NCI-H2081 (cell line): ENCODE measurements at places on chromosomes 13 and 19.

DNA sequence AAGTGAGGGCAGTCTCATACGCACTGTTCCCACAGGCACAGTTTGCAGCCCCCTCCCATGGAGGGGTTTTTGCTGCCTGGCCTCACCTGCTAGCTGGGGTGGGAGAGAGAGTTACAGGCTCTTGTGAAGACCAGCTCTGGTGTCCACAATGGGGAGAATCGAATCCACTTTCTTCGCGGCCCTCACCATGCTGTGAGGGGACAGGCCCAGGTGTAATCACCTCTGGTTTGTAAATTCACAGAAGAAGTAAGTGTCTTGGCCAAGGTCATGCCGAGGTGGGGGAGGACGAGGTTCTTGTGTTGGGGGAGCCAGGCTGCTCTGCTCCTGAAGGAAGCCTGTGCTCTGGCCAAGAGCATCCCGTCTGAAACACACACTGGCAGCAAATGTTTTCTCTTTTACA is 39.5 kb downstream of the TEX29 start:
- DNase-seq, result no peak

DNA sequence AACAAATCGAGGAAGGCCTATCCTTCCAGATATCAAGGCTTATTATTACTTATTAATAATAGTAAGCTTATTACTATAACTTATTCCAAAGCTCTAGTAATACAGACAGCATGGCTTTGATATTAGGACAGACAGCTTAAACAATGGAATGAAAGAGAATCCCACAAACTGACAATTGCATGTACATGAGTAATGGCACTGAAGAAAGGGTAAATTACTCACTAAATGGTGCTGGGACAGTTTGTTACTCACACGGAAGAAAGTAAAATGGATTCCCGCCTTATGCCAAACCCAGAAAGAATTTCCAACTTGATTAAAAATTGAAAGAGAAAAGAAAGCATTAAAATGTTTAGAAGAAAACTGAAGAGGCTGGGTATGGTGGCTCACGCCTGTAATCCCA is 60.3 kb downstream of the MIPEP start:
- DNase-seq, result no peak

DNA sequence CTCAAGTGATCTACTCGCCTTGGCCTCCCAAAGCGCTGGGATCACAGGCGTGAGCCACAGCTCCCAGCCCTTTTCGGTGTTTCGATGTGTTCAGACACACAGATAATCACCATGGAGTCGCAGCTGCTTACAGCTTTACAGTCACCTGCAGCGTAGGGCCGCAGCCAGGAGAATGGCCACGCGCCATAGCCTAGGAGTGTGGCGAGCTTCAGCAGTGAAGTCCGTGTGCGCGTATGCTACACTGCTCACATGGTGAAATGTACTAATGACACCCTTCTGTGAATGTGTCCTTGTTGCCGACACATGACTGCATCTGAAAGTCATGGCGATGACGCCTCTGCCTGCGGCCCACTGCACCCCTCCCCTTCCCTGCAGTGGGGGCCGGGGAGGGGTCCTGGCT is 23.6 kb downstream of the AP3D1 start:
- peak; percentile 22 for DNase-seq

DNA sequence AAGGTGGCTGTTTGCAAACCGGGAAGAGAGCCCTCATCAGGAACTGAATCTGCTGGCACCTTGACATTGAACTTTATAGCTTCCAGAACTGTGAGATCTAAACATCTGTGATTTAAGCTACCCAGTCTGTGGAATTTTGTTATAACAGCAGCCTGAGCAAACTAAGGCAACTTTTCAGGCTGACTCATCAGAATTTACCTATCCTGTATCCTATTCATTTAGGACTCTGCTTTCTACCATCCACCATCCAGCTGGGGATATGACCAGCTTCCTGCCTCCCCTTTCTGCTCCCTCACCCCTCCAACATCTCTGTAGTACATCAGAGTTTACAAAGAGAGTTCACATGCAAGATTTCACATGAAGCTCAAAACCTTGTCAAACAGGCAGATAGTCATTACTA is 11.1 kb upstream of the CNMD start:
- no peak for DNase-seq

GRCh38 chr19:18119717-18120105 is 22.1 kb downstream of the MAST3 start:
- DNase-seq, result no peak

GRCh38 chr13:36366031-36366430 is 19.8 kb upstream of the SPART start:
- no peak for DNase-seq

GRCh38 chr13:110215606-110216005 is 91.4 kb downstream of the COL4A1 start:
- DNase-seq, result no peak

- no peak for DNase-seq
Observed at GRCh38 chr19:27896091-27896490, 1316.9 kb downstream of the UQCRFS1 start.
